NCI-H774 (cell line): ENCODE measurements at places on chromosomes 4 and X.

DNA sequence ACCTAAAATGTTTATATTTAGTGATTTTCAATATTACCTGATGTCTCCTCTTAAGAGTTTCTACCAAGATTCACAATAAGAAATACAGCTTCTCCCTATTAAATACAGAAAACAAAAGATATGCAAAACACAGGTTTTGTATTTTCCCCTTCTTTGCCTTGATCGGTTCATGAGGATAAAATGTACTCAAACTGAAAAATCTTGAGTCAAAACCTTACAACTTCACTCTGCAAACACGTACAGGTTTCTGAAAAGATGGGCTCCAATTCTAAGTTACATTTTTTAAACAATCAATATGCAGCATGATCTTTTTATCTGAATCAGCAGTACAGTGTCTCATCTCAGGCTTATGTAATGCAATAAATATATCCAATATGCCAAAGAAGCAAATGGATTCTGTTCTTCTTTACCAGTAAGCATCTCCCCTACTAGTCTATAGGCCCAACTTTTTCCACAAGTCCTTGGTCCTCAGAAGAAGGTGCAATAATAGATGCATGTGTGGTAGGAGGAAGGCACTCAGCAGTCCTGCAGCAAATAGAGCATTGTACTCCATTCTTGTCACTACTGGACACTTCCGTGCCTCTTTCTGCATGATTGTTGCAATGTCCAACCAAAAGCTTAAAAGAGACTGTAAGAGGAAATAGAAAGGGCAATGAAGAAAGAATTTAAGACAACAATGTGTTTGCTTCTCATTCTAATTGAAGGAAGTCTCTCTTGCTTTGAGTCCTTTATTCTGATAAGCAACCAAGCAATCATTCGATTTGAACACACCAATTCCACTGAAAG lies 3.2 kb downstream of the MAPK10 start:
- DNase-seq = no peak

DNA sequence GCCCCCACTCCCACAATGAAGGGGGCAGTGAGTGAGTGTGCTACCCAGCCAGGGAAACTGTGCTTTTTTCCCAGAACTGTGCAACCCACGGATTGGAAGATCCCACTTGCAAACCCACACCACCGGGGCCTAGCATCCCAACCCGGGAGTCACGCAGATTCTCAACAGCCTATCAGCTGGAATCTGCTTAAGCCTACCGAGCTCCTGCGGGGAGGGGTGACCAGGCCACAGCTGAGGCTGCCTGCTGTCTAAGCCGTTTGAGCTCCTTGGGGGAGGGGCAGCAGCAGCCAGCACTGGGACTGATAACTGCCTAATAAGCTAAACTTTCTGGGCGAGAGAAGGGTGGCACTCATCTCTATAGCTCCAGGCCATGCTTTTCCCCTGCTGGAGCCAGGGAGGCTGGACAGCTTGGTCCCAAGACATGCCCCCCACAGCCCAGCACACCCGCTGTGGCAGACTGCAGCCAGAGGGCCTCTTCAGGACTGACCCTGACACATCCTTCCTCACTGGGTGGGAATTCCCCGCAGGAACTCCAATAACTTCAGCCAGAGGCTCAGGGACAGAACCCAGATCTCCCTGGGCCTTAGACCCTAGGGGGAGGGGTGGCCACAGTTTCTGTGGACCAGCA lies 161.3 kb upstream of the MAGEB18 start:
- DNase-seq = no peak

DNA sequence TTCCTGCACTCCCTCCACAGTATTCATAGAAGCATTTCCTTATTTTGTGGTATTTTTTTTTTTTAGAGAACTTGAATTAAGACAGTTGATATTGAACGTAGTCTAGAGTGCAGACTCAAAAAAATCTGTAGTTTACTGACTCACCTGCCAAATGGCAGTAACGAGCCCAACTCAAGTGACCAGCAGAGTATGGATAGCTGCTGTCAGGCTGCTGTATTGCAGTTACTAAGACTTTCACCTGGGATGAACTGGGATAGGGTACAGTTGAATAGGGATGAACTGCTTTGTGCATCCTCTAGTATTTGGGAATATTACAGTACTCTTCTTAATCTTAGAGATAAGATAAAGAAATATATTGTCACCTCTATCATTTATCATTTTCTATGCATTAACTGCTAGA lies 7.0 kb upstream of the SLC7A11 start:
- no peak for DNase-seq

- DNase-seq = no peak
Measured at GRCh38 chrX:33142331-33142730, 69.0 kb downstream of the DMD start.

DNA sequence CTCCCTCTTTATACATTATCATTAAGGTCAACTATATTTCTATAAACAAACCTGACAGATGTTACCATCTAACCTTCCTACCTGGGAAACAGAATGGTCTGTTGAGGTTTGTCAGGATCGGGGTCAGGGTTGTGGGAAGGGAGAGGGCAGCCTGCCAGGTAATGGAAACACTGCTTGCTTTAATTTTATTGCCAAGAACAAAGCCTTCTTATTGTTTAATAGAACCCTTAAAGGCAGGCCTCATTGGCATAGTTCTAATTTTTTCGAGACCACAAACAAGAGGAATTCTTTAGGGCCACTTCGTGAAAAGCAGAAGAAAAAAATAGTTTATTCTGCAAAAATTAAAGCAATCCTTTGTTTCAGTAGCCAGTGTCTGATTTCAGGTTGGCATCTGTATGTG lies 113.2 kb downstream of the MID1 start:
- DNase-seq = no peak

- no peak for DNase-seq
Measured at GRCh38 chr4:152431291-152431690, 104.6 kb downstream of the FBXW7 start.

- no peak for DNase-seq
Measured at GRCh38 chrX:41692162-41692749, 3.5 kb downstream of the GPR34 start.

- DNase-seq = no peak
Measured at GRCh38 chrX:38859602-38860001, 58.3 kb downstream of the MID1IP1 start.

GRCh38 chr4:19693936-19694570 lies 557.7 kb upstream of the SLIT2 start:
- DNase-seq = no peak

DNA sequence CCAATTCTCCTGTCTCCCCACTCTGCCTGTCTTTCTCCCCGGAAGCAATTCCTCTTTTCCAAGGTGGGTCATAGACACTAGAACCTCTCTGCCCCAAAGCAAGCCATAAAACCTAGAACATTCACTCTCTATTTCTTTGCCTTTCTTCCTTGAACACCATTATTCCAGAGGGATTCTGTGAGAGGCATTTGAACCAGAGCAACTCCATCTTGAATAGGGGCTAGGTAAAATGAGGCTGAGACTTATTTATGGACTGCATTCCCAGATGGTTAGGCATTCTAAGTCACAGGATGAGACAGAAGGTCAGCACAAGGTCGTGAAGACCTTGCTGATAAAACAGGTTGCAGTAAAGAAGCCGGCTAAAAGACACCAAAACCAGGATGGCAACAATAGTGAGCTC lies 13.7 kb upstream of the GPAT3 start:
- DNase-seq = no peak

GRCh38 chrX:23904096-23904495 lies 3.6 kb downstream of the APOO start:
- DNase-seq = no peak

DNA sequence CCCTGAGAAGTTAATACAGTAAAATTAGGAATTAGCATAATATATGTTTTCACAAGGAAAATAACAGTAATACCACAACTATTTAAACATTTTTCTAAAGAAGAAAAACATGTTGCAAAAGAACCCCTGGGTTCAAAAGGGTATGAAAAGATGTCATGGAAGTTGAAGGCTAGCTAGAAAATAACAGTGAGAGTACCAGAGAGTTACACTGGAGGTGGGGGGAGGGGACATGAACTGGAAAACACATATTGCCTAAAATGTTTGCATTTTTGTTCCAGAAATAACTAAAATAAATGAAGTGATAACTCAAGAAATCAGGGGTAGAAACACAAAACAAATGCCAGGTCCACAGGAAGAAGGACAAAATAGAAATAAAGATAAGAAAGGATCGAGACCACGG lies 336.6 kb upstream of the MAD2L1 start:
- no peak for DNase-seq

GRCh38 chr4:104941661-104942062 lies 205.0 kb upstream of the TET2 start:
- DNase-seq = no peak

DNA sequence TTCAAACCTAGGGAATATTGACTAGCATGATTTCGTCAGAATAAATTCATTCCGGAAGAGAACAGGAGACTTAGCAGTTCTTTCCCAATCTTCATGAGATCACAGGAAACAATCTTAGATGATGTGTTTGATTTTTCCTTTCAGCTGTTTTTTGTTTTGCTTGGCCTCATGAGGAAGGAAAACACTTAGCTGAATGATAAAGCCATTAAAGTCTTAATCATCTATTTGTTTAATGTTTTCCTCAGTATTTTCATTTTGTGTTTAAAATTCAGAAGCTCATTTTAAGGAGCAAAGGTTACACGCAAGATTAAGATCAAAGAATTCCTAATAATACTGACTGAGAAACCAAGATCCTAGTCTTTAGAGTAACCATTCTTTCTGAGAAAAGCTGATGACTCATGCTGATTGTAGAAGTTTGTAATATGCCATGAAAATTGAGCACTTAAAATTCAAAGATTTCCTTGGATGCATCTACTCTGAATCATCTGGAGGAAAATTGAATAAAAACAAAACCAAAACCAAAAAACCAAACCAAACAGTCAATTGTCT lies 15.4 kb upstream of the TBC1D19 start:
- no peak for DNase-seq

DNA sequence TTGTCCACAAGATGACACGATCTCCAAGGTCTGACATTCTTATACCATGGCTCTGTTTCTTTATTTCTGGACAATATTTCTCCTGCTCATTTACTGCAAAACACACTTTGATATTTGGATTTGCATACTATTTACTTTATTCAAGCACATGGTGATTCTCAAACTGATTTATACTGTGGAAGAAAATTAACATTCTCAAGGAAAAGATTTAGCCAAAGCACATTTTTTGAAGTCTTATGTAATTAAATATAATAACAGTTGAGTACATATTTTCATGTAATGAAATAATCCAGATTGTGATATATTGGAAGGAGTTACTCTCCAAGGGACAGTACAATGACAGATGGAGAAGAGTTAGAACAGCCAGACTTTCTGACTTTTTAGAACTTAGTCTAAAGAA lies 155.8 kb upstream of the CT83 start:
- no peak for DNase-seq

- no peak for DNase-seq
Measured at GRCh38 chr4:5204781-5205180, 153.5 kb downstream of the STK32B start.

DNA sequence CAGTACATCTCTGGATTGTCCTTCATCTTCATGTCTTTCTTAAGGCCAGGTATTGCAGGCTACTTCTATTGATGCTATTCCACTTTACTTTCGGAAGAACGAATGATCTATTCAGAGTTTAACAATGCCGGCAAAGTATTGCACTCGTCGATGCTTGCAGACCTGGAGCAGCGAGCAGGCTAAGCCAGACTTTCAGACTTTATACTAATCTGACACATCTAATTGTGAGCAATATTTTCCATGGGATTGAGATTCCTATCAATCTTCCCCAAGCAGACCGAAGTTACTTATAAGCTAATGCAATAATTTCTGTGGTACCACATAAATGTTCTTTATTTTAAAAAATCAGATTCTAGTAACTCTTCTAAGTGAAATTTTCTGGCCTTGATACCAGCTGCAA lies 1.6 kb downstream of the EMCN start:
- DNase-seq = no peak

GRCh38 chrX:136275553-136275952 lies 24.4 kb upstream of the MAP7D3 start:
- DNase-seq = no peak

DNA sequence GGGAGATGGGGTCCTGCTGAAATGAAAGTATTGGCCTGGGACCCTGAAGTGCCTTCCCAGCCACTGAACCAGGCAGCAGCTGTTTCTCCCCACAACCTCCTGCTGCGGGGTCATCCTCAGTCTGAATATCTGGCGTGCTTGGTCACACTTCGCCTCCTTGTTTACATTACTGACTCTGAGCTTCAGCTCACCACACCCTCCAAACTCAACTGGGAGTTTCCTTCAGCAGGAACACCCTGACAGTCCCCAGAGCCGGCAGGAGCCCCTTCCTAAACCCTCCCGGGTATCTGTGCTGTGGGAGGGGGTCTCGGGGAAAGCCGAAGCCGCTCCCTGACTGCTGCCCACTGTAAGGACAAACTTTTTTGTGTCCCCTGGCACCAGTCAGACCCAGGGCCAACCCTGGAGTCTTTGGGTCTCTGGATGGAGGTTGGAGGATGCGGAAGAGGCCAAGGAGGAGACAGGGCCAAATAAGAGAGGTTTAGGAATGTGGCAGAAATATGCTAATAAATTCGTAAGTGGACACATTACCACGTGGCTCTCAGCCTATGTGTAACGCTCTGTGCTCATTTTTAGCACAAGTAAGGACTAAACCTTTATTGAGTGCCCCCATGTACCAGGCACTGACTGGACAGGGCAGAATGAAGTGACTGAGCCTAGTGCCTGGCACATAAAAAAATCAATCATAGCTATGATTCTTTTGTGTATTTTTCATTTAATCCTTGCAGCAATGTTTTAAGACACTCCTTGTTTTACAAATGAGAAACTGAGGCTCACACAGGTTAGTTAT lies 20.7 kb downstream of the FHDC1 start:
- DNase-seq = no peak

DNA sequence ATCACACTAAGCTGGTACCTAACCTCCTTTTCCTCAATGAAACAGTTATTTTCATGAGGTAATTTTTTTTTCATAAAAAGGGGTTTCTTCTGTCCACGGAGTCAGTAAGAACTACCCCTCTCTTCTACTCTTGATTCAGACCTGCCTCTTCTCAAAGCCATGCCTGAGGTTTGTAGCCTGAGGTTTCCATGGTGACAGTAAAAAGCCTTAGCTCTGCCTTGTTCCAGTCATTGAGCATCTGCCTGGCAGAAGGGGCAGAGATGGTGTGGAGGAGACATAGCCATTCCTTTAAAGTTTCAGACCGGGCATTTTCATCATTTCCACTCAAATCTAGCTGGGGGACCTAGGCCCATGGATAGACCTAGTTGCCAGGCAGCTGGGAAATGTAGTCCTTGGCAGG lies 135.5 kb downstream of the REPS2 start:
- no peak for DNase-seq

DNA sequence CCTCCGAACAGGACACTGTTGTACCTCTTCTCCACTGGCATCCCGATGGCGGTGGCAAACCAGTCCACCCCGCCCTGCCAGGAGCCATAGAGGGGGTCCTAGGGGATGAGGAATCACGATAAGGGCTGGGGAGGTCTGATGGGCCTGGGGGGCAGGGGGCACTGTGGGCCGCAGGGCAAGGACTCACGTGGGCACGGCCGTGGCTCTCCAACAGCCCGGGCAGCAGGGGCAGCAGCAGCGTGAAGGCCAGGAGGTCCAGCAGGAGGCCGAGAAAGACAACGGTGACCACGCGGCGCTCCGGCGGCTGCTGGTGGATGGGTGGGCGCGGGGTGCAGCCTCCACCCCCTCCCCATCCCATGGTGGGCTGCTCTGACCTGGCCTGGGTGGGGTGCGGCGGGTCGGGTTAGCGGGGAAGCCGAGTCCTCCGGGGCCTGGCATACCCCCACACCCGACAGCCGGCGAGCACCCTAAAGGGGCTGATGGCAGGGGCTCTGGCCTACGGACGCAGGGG lies 29.6 kb downstream of the NOP14 start:
- no peak for DNase-seq
